ENCODE measurements at places on chromosomes 6 and 20.

DNA sequence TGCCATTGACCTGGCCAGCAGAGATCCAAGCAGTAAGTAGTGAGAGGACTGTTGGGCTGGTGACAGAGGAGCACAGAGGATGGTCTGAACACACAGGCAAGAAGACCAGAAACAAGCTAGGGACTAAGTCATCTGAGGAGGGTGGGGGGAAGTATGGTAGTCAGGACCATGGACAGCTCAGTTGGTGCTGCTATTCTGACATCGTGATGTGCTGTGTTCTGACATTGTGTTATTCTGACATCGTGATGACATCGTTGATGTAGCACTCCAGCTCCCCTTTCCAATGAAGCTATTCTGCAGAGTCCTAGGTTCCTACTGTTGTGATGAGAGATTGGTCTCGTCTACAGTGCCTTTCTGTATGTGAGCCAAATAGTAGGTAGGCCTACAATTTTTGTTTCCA is 28.7 kb downstream of the CFAP206 start:
- peak; percentile 67 for DNase-seq

DNA sequence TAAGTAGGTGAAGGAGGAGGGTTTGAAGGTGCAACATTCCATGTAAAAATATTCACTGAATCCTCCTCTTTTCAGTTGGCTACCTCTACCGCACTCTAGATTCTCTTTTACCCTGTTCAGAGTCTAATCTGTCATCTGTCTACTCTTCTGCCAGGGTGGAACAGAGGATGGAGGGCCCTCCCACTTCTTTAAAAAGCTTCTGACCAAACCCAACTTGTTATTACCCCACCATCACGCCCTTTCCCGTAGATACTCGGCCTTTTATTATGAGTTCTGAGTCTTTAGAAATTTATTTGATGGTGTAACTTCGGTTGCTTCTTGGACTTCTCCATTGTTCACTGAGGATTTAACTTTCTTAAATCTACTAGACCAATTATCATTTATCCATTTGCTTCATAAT is 11.7 kb downstream of the STX11 start:
- DNase-seq = no peak

GRCh38 chr6:34774967-34775366 is 16.9 kb upstream of the BLTP3A start:
- DNase-seq = no peak

GRCh38 chr6:93139408-93140081 is 279.8 kb downstream of the EPHA7 start:
- no peak for DNase-seq

DNA sequence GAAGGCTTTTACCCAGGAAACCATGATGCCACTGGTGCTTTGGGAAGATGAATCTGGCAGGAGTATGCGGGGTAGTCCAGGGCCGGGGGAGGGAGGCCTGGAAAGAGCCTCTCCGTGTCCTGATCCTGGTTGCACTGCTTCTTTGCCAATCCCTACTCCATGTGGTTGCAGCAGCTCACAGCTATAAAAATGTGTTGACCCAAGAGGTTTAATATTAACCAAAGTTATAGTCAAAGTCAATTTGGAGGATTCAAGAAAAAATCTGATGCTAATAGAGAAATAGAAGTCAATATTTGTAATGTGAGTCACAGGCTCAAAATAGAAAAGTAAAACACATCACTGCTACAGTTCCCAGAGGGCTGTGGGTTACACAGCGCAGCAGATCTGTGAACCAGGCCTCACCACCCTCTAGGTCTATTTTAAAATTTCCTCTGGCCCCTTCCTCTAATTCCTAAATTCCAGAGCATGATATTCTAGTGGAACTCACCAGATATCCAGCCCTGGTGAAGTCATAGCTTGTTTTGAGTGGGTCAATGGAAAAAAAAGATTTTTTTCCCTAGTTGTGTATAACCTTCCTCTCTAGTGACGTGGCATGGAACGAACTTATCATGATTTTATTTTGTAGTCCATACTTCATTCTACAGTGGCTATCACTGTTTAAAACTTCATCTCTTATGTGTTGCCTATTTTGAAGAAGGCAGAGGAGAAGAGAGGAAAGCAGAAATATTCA is 63.2 kb upstream of the BMP2 start:
- peak; percentile 59 for DNase-seq

GRCh38 chr20:11841972-11842461 is 75.7 kb upstream of the BTBD3 start:
- DNase-seq = no peak

GRCh38 chr20:23291575-23292240 is 58.9 kb upstream of the NXT1 start:
- no peak for DNase-seq

DNA sequence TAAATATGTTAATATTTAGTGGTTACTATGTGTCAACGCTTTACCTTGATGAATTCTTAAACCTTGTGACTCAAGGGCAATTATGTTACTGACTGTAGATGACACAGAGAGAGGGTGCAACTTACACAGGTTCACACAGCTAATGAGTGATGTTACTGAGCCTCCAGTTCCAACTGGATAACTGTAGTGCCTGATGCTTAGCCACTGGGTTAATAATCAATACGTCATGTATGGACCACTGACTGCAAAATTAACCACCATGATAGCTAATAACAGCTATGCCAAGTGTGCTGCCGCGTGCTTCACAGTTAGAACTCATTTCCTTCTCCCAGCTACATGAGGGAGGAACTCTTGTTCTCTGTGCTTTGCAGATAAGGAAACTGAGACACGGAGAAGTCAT is 45.4 kb downstream of the SIRPA start:
- DNase-seq = no peak

- peak; percentile 41 for DNase-seq
These were observed at the start of gene COL21A1 for GRCh38 chr6:56246881-56247653. Gene COL21A1, minus strand, starts transcription at chr6:56247580. Its CDS starts 64,962 bp downstream, at chr6:56182618.

- peak; percentile 30 for DNase-seq
These were observed 23.1 kb upstream of the KCNB1 start for GRCh38 chr20:49505518-49505917.

GRCh38 chr20:9884666-9885065 is 45.8 kb upstream of the PAK5 start:
- peak; percentile 10 for DNase-seq

DNA sequence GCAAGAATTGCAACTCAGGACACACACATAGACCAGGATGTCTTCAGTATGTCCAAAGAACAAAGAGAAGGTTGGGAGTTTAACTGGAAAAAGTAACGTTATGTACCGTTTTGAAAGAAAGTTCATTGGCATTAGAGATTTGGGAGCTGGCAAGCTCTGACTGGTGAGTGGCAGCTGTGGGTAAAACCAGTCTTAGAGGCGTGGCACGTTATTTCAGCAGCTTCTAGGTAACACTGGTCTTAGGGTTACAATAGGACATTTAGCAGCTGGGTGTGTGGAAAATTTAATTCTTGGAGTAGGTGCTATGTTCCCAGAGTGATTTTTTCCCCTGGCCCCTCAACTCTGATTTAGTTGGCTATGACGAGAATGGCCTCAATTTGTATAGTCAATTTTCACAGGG is 19.2 kb downstream of the SNRPB start:
- no peak for DNase-seq

DNA sequence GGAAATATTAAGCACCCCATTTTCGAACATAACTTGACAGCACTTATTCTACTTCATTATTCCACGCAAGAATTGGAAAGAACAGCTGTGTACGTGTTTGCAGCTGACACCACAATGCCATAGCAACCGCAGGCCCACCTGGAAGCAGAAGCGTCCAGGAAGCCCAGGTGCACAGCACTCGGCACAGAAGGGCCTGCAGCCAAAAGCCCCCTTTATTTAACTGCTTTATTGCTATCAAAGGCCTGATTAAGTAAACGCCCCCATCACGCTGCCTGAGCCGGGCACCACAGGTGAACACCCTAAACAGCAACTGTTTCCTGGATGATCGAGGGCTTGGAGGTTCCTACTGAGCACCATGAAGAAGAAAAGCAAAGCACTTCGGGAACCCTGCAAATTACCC is 6.3 kb downstream of the TAF4 start:
- DNase-seq = no peak

DNA sequence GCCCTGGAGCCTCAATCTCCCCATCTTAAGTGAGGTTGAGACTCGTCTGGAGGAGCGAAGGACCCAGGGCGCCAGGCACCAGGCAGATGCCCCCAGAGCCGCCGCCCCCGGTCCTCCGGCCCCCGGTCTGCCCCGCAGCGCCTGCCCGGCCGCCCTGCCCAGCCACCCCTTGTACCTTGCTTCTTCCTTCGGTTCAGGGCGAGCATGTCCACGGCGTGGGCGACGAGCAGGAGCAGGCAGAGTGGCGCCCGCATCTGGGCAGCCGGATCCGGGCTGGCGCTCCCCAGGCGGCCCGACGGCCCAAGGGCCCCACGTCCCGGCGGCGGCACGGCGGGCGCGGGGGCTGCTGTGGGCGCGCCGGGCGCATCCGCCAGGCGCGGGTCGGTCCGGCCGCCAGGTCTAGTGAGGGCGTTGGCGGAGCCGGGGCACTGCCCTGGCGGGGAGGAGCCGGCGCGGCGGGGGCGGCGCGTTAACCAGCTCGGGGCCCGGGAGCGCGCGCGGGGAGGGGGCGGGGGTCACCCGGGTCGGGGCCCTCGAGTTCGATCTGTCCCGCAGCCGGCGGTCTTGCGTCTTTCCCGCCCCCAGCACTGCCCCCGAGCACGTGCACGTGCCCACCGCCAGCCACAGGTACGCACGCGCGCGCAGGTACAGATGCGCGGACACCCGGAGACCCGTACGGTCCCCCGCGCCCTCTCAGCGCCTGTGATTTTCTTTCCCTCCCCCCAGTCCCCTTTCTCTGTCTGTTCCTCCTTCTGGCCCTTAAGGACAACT is at the start of gene RSPO4:
Gene RSPO4 (minus strand): TSS at position 401 of the 771 bp plus-strand sequence. CDS start 147 bp downstream, at position 254.
- DNase-seq = no peak

DNA sequence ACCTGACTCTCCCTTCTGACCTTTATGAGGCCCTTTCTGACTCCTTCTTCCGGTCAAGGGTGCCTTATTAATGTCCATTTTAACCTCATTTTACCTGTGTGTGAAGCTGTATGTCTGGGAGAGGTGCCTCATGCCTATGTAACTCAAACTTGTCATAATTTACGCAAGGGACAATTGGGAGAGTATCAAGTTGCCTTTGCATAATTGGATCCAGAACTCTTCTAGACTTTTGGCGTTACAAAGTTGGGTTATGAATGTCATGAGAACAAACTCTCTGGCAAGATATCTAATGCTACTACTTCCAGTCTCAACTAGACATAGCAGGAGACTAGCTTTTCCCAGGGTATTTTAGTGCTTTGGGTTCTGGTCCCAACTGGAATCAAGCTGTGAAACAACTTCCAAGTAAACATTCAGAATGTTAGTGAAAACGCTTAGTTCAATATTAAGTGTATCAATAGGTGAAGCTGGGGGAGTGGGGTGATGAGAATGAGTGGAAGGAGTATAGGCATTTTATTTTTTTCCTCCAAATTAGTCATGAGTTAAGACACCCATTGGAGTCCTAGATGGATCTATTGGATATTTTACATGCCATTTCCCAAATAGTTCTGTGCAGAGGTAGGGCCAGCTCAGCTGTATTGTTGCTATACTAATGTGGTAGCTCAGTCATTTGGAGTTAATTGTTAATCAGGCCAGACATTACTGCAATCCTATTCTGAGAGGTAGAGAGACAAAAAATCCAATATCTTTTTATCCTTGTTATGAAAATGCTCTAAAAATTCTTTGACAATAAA is 159.9 kb downstream of the TFAP2B start:
- peak; percentile 0 for DNase-seq

GRCh38 chr20:45343532-45344167 is 4.6 kb downstream of the SDC4 start:
- DNase-seq = no peak

GRCh38 chr6:11012976-11013720 is 31.0 kb downstream of the ELOVL2 start:
- DNase-seq = no peak

GRCh38 chr6:187210-187861 is 105.0 kb upstream of the DUSP22 start:
- DNase-seq = no peak

DNA sequence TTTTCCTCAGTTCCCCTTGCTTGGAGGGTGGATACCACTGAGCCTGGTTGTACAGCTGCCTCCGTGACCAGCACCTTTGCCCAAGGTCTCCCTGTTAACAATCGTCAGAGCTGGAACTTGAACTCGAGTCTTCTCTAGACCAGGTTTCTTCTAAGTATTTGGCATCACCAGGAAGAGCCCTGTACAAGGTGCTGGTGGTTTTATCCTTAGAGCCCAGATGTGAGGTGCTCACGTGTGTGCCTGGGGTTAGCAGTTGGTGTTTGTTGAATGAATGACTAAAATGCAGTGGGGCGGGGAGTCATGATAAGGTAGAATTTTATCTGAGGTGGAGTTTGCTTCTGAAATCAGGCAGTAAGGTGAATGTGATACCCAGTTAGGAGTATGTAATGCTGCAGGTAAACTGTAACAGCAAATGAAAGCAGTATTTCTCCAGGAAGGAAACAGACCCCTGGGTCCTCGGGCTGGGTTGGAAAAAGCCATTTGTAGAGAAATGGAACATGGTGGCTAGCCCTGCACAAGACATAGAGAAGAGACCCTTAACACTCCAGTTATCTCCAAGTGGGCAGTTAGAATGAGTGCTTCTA is 3.1 kb downstream of the DNAJC5 start:
- DNase-seq = no peak

DNA sequence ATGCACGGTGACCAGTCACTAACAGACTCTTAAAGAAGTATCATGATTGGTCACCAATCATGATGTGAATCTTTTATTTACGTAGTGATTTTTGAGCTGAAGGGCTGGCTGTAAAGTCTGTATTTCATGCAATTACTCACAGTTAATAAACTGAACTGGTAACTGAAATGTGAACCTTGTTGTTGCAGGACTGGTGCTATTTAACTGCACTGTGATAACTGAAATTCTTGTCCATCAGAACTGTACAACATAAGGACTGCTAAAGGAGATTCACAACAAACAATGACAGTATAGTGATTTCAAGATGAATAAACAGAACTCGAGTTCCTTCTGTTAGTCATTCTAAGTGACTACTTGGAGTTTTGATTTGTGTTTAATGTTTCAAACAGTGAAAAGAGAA is 316.6 kb downstream of the TPBG start:
- no peak for DNase-seq

DNA sequence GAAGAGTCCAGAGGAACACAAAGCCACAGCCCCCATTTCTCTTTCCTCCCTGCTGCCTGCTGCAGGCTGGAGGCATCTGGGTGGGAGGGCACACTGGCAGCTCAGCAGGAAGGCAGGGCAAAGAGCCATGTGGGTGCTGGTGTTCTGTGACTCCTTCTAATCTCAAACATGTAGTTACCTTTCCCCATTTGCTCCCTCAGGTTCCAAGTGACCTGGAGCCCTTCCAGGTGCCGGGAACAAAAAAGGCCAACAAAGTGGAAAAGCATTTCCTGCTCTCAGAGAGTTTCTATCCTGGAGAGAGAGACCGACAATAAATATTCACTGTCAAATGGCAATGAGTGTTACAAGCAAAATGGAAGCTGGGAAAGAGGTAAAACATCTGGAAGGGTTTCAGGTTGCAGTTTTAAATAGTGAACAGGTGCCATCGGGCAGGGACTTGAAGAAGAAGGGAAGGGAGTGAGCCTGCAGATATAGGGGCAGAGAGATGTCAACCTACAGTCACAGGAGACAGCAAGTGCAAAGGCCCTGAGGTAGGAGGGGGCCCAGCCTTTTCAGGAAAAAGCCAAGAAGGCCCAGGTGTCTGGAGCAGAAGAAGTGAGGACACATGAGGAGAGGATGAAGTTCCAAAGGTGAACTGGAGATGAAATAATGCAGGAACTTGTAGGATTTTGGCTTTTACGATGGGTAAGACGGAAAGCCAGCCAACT is 43.6 kb upstream of the IYD start:
- no peak for DNase-seq

GRCh38 chr20:46743088-46743487 is 33.6 kb downstream of the SLC2A10 start:
- no peak for DNase-seq

All from fibroblast of mammary gland (primary cell).